SIG-M5 (cell line): ENCODE measurements at places on chromosomes 12 and 14.
A peak's percentile ranks its signal among the peaks of the same experiment; 100 is the strongest.

- DNase-seq, result no peak
These were observed 279.9 kb downstream of the RPS29 start for GRCh38 chr14:49306152-49306751.

DNA sequence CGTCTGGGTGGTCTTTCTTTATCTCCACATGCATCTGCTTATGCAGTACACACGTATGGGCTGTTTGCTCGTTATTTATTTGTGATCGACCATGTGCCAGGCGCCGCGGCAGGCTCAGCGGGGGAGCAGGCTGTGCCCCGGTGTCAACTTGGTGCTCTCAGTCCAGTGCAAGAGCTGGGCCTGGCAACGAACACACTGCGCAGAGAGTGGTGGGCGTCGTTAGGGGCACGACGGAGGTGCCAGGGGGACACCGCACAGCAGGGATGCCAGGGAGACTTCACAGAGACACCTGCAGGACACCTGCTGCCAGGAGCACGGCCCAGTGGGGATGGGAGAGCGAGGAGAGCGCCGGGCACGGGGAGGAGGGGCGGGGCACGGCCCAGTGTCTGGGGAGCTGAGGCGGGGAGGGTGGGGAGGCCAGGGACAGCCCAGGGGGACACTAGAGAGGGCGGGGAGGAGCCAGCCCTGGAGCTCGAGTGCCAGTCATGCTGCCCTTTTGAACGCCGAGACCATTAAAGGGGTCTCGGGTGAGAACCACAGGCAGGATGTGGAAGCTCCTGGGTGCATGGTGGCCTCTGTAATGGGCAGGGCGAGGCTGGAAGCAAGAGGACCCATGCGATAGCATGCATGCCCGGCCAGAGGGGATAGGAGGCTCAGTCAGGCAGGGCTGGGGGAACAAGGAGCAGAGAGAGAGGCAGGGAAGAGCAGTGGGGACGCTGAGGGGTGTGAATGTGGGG lies 652 bp upstream of the LRCOL1 start:
- DNase-seq, result no peak

DNA sequence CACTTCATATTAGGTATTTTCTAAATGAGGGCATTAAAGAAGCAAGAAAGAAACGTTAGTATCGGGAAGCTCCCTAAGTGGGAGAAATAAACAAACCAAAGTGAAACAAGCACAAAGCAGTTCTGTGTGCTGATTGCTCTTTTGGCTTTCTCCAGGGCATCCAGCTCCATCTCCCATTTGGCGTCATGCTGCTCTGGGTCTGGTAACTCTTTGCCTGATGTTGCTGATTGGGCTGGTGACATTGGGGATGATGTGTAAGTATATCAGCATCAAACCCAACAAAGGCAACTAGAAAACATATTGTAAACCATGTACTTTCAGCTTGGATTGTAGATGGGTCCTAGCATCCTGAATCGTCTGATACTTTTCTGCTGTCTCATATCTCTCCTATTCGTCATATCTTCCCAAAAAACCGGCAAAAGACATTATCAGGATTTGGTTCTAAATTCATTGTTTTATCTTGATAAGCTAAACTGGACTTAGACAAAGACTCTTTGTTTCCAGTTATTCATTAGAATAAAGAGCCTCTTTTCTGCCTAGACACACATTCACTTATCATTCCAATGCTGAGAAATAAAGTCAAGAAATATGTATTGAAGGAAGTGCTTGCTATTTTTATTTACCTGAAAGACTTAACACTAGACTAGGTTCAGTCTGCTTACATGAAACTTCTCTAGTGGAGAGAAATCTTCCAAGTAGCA lies 2.4 kb downstream of the CLEC12B start:
- no peak for DNase-seq

GRCh38 chr12:74983917-74984316 lies 225.7 kb downstream of the KCNC2 start:
- DNase-seq, result no peak

- no peak for DNase-seq
These were observed 635.6 kb upstream of the TBX3 start for GRCh38 chr12:115319446-115320040.

DNA sequence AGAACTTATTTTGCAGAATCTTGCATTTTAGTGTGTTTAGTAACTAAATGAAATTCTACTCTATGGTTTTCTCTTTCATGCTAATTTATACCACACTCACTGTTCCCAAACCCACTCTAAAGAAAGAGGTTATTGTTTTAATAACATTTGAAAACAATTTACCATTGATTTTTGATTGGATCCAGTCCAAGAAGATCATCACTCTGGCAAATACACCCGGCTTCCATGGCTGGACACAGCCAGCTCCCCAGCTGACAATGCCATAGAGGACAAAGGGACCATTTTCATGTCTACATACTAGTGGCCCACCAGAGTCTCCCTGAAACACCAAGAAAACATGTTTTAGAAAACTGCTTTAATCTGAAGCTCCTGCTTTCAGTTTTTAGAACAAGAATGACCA lies 42.4 kb downstream of the OVCH1 start:
- DNase-seq, result no peak

DNA sequence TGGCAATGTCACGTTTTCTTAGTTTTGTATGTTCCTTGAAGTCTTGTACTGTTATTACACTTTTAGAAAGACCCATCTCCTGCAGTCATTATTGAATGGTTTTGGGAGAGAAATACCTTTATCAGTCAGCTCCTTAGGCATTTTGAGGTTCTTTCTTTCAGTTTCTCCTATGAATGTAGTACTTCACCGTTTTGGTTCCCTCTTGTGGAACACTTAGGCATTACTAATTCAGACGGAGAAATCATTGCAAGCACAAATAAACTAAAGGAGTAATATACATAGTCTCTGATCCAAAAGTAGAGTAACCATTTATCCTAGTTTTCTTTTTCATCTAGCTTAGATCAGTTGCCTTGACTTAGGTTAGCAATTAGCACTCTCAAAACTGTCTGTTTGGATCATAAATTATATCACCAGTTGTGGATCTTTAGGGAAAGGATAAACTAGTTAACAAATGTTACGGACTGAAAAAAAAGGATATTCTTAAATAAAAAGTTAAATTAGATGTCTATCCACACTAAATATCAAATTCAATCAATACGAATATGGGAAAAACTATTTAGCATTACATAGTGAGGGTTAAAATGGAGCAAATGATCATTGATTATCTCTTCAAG lies 1538.3 kb upstream of the SEL1L start:
- no peak for DNase-seq

- no peak for DNase-seq
These were observed 249.7 kb upstream of the AVPR1A start for GRCh38 chr12:63400718-63401117.

GRCh38 chr14:77979666-77980351 lies 179.9 kb downstream of the ADCK1 start:
- DNase-seq, result no peak

- no peak for DNase-seq
These were observed 91.7 kb downstream of the NPAS3 start for GRCh38 chr14:33030386-33030785.

DNA sequence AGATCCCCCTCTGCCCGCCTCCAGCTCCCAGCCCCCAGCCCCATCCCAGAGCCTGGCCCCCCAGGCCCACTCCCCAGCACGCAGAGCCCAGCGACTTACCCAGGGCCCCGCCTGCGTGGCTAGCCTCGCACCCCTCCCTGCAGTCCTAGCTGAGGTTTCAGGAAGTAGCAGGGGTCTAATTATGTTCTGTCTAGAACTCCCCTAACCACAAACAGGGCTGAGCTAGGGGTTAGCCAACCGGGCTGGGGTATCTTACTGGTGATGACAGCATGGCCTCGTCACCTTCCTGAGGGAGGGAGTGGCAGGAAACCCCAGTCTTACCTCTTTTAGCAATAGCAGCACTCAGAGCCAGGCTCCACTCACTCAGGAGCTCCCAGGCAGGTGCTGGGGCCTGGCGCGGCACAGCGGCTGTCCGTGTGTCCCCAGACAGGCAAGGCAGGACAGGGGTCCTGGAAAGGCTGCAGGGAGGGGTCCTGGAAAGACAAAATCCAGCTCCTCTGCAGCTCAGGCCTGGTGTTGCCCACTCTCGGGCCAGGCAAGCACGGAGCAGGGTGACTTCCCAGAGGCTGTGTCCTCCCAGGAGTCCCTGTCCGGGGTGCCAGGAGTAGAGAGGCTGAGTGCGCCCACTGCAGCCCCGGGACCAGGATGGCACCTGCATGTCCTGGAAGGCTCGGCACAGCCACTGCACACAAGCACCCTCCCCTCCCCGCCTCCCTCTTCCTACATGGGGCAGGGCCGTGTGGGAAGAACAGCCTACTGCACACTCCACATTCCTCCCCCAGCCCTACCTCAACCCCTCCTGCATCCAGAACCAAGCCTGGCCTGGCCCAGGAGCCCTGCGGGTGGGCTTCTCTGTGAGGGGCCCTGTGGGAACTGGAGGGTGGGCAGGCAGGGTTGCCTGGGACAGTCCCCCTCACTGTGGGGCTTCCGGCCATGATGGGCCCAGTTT lies at the start of gene GPR132:
GPR132 (minus strand) TSS at position 151 of the 949 bp plus-strand sequence. CDS start 10,010 bp downstream, outside the sequence.
- peak; percentile 96 for DNase-seq

GRCh38 chr14:85075694-85076476 lies 454.1 kb upstream of the FLRT2 start:
- DNase-seq, result no peak

GRCh38 chr14:96055753-96056508 lies 16.8 kb downstream of the C14orf132 start:
- DNase-seq, result no peak

GRCh38 chr14:60328583-60328982 lies 79.6 kb downstream of the PPM1A start:
- DNase-seq, result no peak

DNA sequence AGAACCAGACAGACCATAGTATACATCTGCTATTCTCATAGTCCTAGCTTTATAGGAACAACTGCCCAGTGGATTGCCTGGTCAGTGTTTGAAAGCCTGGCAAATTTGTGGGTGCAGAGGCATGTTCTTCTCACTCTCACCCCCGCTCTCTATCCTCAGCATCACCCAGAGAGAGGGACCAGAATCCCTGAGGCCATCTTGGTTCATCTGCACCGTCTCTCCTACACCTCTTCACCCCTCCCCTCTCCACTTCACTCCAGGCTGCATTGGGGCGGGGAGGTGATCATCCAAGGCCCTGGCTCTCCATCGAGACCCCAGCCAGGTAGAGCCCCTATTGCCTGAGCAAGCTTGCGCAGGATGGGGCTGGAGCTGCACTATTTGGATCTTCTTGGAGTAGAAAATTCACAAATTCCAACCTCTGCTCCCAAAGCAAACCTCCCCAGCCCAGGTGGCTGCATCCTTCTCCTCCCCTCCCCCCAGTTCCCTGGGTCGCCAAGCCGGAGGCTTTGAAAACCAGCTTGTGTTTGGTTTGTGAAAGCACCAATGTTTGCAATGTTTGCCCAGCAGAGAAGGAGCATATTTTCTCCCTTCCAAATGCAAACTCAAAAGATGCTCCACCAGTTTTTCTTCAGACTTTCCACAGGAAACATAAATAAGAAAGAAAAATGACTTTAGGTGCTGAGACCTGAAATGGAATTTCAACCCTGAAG lies 18.6 kb upstream of the COL2A1 start:
- no peak for DNase-seq

GRCh38 chr14:21796916-21797315 lies 123.3 kb upstream of the OR4E1 start:
- DNase-seq, result no peak

DNA sequence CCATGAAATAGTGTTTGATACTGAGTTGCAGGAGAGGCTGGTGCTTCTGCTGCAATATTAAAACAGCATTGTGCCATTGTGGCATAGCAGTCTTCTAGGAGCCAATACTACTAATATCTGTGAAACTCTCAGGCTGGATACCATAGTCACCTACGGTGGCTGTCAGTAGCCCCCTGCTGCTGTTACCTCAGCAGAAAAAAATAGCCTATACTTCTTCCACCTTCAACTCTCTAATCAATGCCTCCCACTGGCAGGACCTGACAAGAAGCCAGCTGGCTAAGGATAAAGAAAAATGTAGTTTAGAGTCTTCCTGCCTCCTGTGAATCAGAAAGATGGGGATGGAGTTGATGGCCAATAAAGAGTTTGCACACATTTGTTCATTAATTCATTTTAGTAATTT lies 91.6 kb downstream of the PDE3A start:
- DNase-seq, result no peak

GRCh38 chr12:25701290-25701689 lies 148.2 kb upstream of the LMNTD1 start:
- DNase-seq, result no peak

DNA sequence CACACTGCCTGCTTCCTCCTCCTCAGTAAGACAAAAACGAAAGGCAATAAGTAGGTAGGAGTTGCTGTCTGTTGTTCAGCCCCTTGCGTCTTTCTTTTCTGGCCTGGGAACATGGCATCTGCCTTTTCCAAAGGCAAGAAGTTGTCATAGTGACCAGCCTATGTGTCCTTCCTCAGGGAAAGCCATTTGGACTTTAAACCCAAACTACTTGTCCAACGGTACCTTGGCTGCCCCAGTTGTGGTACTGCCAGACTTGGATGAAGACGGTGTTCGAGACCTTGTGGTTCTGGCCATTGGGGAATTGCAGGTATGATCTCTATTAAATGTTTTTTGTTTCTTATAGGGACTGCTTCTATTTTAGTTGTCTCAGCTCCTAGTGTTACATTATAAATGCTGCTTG lies 18.5 kb downstream of the FAM234B start:
- no peak for DNase-seq

GRCh38 chr12:99529966-99530365 lies 117.6 kb upstream of the GARIN6 start:
- no peak for DNase-seq

- no peak for DNase-seq
These were observed 126.4 kb downstream of the DERA start for GRCh38 chr12:16037533-16037932.

GRCh38 chr12:114850661-114851275 lies 166.8 kb upstream of the TBX3 start:
- no peak for DNase-seq

- peak; percentile 91 for DNase-seq
These were observed 44.5 kb upstream of the EEA1 start for GRCh38 chr12:92973614-92974013.

- DNase-seq, result no peak
These were observed 31.7 kb downstream of the ANO6 start for GRCh38 chr12:45247589-45247988.

GRCh38 chr14:35506927-35507326 lies 27.0 kb upstream of the INSM2 start:
- DNase-seq, result no peak

- DNase-seq, result no peak
These were observed 146.1 kb downstream of the KITLG start for GRCh38 chr12:88433997-88434703.

GRCh38 chr12:63805704-63806672 lies 26.3 kb downstream of the RXYLT1 start:
- no peak for DNase-seq

- no peak for DNase-seq
These were observed 223.2 kb upstream of the RTL1 start for GRCh38 chr14:101126731-101127130.

GRCh38 chr12:77999074-77999715 lies 168.5 kb downstream of the NAV3 start:
- DNase-seq, result peak; percentile 79

DNA sequence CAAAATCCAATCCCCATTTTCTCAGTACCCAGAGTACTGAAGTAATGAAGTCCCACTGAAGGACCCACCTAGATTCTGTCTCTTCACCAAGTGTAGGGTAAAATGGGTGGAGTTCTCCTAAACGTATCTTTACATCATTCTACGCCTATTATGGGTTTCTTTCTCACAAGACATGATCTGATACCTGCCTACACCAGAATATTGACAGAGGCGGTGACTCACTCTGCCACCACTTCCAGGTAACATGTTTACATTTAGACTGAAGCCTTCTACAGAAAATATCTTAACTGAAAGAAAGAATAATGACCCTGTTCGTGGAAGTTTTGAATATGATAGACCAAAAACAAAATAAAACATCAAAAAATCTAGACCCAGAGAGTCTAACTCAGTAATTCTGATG lies 89.8 kb downstream of the BTG1 start:
- no peak for DNase-seq
